ENCODE measurements at places on chromosomes 11 and 22. TPM values are rescaled to one million over a fixed set of nuclear protein-coding genes. Genes with fewer than 3 reads are reported as not detected.

The YAP1 gene
- total RNA-seq, result 50.5 TPM

The LRRC32 gene
- total RNA-seq, result 21.8 TPM

The KCNK7 gene
- total RNA-seq, result 0.31 TPM

The MMP10 gene
- total RNA-seq, result not detected

The GTPBP1 gene
- total RNA-seq, result 22.5 TPM

The TIMP3 gene
- 96.6 TPM for total RNA-seq

The PRAME gene
- total RNA-seq, result not detected
